ENCODE measurements at places on chromosomes 13 and 19. TPM values are rescaled to one million over a fixed set of nuclear protein-coding genes. Genes with fewer than 3 reads are reported as not detected.

DNA sequence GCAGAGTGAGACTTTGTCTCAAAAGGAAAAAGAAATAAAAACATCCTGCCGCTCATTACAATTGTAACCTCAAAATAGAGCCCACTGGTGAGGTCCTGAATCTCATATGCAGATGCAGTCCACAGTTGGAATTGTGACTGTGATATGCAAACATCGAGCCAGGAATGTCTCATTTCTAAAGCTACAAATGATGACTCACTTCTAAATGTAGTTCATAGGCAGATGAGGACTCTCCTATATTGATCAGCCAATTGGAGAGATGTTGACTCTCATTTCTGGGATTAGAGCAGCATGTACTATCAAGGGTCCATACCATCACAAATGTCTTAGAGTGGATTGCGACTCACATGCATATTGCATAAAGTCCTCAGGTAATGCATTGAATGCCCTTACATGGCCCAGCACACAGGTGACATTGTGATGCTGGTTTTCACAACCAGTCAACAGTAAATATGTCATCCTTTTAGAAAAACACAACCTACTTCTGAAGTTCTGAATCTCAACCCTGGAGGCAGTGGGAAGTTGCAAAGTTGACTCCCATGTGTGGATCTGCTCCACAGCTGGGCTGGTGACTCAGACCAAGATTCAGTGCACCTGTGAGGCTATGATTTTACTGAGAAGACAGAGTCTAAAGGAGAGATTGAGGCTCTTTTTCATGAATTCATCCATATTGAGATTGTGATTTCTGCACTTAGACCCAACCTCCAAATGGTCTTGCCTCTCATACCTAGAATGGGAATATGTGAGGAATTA lies 16.9 kb upstream of the ZNF254 start:
- no peak for DNase-seq
- H3K36me3 ChIP-seq: peaks cover 19% of the 10 kb centered on the region
- no peak overlapping the region for H3K27ac ChIP-seq
- H3K4me1 ChIP-seq: no peaks in the 10 kb centered on the region

DNA sequence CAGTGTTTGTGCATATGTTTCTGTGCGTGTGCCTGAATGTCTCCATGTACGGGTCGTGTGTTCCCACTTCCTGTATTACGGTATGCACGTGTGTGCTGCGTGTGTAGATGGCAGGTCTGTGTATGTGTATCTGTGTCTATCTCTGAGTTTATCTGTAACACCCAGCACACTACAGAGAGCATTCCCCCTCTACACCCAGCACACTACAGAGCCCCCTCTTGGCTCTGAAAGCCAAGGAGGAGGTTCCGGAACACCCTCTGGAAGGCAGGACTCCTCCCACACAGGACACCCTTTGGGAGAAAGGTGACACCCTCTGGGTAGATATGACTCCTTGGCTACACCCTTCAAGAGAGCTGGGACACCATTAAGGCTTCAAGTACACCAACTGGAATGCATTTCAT lies 2.1 kb upstream of the ERFL start:
- no peak overlapping the region for H3K27ac ChIP-seq
- no peak overlapping the region for H3K4me3 ChIP-seq
- no peak for DNase-seq
- H3K36me3 ChIP-seq: no peaks in the 10 kb centered on the region
- H3K27me3 ChIP-seq: peaks cover 32% of the 10 kb centered on the region
- no peaks in the 10 kb centered on the region for H3K4me1 ChIP-seq

The ZNF540 gene
- total RNA-seq: 3.2 TPM

The ZSCAN4 gene
- total RNA-seq: not detected

The ZNF844 gene
- 9.2 TPM for total RNA-seq

GRCh38 chr19:15263361-15263985 lies 31.2 kb upstream of the EPHX3 start:
- H3K4me3 ChIP-seq: no peak overlapping the region
- H3K4me1 ChIP-seq: peaks cover 29% of the 10 kb centered on the region
- no peak for DNase-seq
- H3K36me3 ChIP-seq: no peaks in the 10 kb centered on the region
- H3K27ac ChIP-seq: peak overlapping the region; percentile 81
- no peaks in the 10 kb centered on the region for H3K27me3 ChIP-seq

The DAND5 gene
- total RNA-seq: 2.1 TPM

The ZGLP1 gene
- not detected for total RNA-seq

The PRRG2 gene
- total RNA-seq: 15.7 TPM

GRCh38 chr19:36054733-36055686 lies at the start of gene WDR62:
TSS of gene WDR62 (plus strand) at chr19:36054897. CDS start at chr19:36054972, 75 bp downstream.
- H3K4me3 ChIP-seq: peak within 1 kb of the TSS; percentile 75
- peak; percentile 96 for DNase-seq
- H3K27ac ChIP-seq: peak within 1 kb of the TSS; percentile 87
- H3K36me3 ChIP-seq: no peaks in the 10 kb centered on the region
- H3K27me3 ChIP-seq: no peaks in the 10 kb centered on the region

DNA sequence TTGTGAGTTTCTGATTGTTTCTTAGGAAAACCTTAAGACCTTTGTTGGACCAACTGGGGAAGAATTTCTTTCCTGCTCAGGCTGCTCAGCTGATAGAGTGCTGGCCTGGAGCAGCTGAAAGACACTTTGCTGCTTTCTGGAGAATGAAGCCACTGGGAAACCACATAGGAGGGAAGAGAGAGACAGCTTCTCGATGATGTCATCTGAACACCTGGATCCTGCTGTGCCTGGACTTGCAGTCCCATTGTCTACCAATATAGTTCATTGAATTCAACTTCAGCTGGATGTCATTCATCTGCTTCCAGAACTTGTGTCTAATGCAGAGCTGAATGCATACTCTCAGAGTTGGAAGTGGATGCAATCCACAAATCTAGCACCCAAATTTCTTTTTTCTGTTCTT lies 34.3 kb upstream of the TSHZ3 start:
- H3K4me1 ChIP-seq: no peaks in the 10 kb centered on the region
- H3K27me3 ChIP-seq: no peaks in the 10 kb centered on the region
- H3K27ac ChIP-seq: no peak overlapping the region
- no peak for DNase-seq
- H3K4me3 ChIP-seq: no peak overlapping the region

DNA sequence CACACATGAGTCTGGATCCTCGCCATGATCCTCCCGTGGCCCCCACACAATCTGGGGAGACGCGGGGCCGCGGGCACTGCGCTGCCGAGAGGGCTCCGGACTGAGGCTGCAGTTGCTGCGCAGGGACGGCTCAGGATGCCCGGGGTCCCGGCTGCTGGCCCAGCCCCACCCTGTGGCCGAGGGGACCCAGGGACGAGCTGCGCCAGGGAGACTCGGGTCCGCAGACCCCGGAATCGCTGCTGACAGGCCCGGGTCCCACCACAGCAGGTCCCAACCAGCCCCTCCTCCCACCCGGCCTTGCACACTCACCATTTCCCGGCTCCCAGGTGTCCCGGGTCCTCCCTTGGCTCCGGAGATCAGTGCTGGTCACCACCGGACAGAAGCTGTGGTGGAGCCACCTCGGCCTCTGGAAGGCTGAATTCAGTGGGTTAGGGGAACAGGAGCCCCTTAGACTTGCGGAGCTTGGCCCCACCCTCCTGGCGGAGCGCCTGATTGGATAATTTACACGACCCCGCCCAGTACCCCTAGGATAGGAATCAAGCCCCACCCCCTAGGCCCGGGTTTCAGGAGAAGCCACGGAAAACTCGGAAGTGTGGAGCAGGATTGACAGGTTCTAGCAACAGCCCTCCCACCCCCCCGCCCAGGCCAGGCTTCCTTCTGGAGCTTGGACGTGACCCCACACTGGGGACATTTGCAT lies 57.4 kb downstream of the ZNF44 start:
- H3K27me3 ChIP-seq: no peaks in the 10 kb centered on the region
- H3K4me3 ChIP-seq: no peak overlapping the region
- DNase-seq: no peak
- no peaks in the 10 kb centered on the region for H3K4me1 ChIP-seq

DNA sequence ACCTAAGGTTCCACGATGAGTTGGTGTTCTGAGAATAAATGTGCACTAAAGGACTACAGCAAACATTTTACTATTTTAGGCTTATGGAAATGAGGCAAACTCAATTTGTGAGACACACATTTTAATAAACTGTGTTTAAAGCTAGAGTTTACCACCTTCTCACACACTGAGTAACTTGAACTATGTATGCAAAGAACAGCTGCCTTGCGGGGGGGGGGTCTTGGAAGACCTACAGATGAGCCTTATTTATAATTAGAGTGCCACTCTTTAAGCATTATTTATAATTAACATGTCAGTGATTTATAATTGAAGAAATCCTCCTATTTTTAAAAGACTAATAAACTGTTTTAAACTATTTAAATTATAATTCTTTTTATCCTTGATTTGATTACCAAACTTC lies 300.4 kb downstream of the DLEU7 start:
- no peak overlapping the region for H3K27ac ChIP-seq
- no peaks in the 10 kb centered on the region for H3K36me3 ChIP-seq
- no peak overlapping the region for H3K4me3 ChIP-seq
- H3K4me1 ChIP-seq: no peaks in the 10 kb centered on the region

The DLL3 gene
- 0.47 TPM for total RNA-seq

The GARIN5A gene
- not detected for total RNA-seq

DNA sequence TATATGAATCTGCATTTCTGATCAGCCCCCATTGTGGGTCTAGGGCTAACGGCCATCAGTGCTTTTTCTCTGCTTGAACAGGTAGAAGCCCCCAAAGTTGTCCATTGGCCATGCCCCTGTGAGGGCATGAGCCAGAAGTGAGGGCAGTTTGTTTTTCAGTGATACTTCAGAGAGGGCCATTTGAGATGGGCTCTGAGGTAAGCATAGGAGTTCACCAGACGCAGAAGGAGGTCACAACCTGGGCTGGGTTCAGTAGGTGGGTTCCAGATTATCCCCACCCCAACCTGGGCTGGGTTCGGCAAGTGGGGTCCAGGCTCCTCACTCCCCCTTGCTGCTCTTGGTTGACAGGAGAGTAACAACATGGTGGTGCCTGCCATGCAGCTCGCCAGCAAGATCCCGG lies 33.4 kb downstream of the MAU2 start:
- H3K36me3 ChIP-seq: peaks cover 84% of the 10 kb centered on the region
- no peaks in the 10 kb centered on the region for H3K27me3 ChIP-seq
- H3K4me3 ChIP-seq: no peak overlapping the region
- no peak overlapping the region for H3K27ac ChIP-seq
- no peaks in the 10 kb centered on the region for H3K4me1 ChIP-seq

- no peaks in the 10 kb centered on the region for H3K36me3 ChIP-seq
- no peak overlapping the region for H3K27ac ChIP-seq
- H3K4me1 ChIP-seq: no peaks in the 10 kb centered on the region
- H3K27me3 ChIP-seq: no peaks in the 10 kb centered on the region
Measured at GRCh38 chr19:20259615-20260014, 92.6 kb downstream of the ZNF486 start.

The PTPRH gene
- 259 TPM for total RNA-seq

- no peaks in the 10 kb centered on the region for H3K27me3 ChIP-seq
- no peak for DNase-seq
- H3K4me3 ChIP-seq: no peak overlapping the region
- no peaks in the 10 kb centered on the region for H3K36me3 ChIP-seq
- no peaks in the 10 kb centered on the region for H3K4me1 ChIP-seq
Measured at GRCh38 chr19:46239193-46240024, 9.9 kb downstream of the IGFL1 start.

GRCh38 chr13:65036999-65037398 lies 2193.1 kb downstream of the PCDH9 start:
- no peak overlapping the region for H3K27ac ChIP-seq
- H3K4me1 ChIP-seq: no peaks in the 10 kb centered on the region
- no peaks in the 10 kb centered on the region for H3K36me3 ChIP-seq
- H3K27me3 ChIP-seq: no peaks in the 10 kb centered on the region

DNA sequence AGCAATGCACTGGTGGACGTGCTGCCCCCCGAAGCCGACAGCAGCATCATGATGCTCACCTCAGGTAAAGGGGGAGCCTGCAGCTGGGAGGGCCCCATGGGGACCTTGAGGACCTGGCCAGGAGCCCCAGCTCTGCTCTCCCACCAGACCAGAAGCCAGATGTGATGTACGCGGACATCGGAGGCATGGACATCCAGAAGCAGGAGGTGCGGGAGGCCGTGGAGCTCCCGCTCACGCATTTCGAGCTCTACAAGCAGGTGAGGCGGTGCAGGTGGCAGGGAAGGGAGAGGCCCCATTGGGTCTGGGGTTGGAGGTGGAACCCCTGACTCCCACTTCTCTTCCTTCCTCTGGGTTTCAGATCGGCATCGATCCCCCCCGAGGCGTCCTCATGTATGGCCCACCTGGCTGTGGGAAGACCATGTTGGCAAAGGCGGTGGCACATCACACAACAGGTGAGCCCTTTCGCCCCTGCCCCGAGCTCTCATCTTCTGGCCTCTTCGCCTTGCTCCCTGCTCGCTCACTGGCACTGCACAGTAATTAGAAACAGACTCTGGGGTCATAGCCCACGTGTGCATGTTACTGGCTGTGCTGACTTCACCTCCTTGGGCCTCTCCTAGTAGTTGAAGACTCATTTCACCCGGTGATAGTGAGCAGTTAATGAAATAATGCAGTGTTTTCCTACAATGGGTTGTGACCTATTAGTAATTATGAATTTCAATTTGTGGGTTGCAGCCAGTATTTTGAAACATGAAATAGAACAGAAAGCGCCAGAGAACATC lies 3.6 kb downstream of the PSMC4 start:
- no peak overlapping the region for H3K4me3 ChIP-seq
- H3K27ac ChIP-seq: no peak overlapping the region
- H3K27me3 ChIP-seq: no peaks in the 10 kb centered on the region
- H3K4me1 ChIP-seq: peaks cover 7% of the 10 kb centered on the region
- H3K36me3 ChIP-seq: peaks cover 62% of the 10 kb centered on the region

The PBX4 gene
- 15.8 TPM for total RNA-seq

DNA sequence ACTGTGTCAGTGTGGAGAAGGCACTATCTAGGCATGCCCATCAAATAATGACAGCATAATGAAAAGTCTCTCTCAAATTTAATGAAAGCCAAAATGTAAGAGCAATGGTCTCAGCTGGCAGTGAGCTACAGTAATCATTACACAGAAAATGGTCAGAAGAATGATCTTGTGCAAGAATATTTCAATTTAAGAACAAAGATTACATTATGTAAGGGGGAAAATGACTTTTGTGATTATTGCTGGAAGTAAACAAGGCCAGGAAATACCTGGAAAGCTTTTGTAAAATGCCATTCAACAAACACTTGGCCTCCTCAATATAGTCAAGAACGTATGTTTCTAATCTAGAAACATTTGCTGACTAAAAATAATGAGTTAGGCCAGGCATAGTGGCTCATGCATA lies 89.1 kb downstream of the CAB39L start:
- no peak overlapping the region for H3K4me3 ChIP-seq
- DNase-seq: no peak

The NAXD gene
- 27.1 TPM for total RNA-seq

The CLEC17A gene
- 1.3 TPM for total RNA-seq

GRCh38 chr13:28530729-28531076 lies 35.8 kb upstream of the FLT1 start:
- no peaks in the 10 kb centered on the region for H3K36me3 ChIP-seq
- peak overlapping the region; percentile 9 for H3K27ac ChIP-seq
- peaks cover 12% of the 10 kb centered on the region for H3K4me1 ChIP-seq
- no peak for DNase-seq
- H3K27me3 ChIP-seq: no peaks in the 10 kb centered on the region

GRCh38 chr13:69571606-69572323 lies 535.9 kb upstream of the ATXN8OS start:
- H3K27me3 ChIP-seq: no peaks in the 10 kb centered on the region
- no peaks in the 10 kb centered on the region for H3K36me3 ChIP-seq
- no peaks in the 10 kb centered on the region for H3K4me1 ChIP-seq
- no peak for DNase-seq

- DNase-seq: no peak
- no peak overlapping the region for H3K4me3 ChIP-seq
- H3K4me1 ChIP-seq: no peaks in the 10 kb centered on the region
- no peaks in the 10 kb centered on the region for H3K36me3 ChIP-seq
Measured at GRCh38 chr13:91184244-91184926, 163.1 kb upstream of the MIR17HG start.

All from Peyer's patch (tissue), 4 donors.